Frontal cortex (tissue), 4 donors: ENCODE measurements at places on chromosomes 12 and 14. TPM values are rescaled to one million over a fixed set of nuclear protein-coding genes. Genes with fewer than 3 reads are reported as not detected.

The GPR84 gene
- not detected for total RNA-seq

The MYO1H gene
- total RNA-seq, result under 0.01 TPM

The TAS2R9 gene
- 0.41 TPM for total RNA-seq

The NEUROD4 gene
- total RNA-seq, result 2.9 TPM

The ZDHHC22 gene
- total RNA-seq, result 5.7 TPM

The SYT1 gene
- total RNA-seq, result 174 TPM

The ARHGEF40 gene
- 11.4 TPM for total RNA-seq

The APOF gene
- not detected for total RNA-seq

The KCNA5 gene
- total RNA-seq, result 11.4 TPM

The TMTC1 gene
- 17.1 TPM for total RNA-seq

The AMN gene
- total RNA-seq, result under 0.01 TPM

The FLVCR2 gene
- total RNA-seq, result 2.9 TPM

The P3H3 gene
- total RNA-seq, result 11.0 TPM

The STAC3 gene
- 1.6 TPM for total RNA-seq
